ENCODE measurements at places on chromosomes 6 and 20.

- no peak for DNase-seq
Measured at GRCh38 chr6:110951008-110951407, 7.5 kb upstream of the GTF3C6 start.

- DNase-seq, result no peak
Measured at GRCh38 chr6:16832721-16833120, 71.5 kb upstream of the ATXN1 start.

DNA sequence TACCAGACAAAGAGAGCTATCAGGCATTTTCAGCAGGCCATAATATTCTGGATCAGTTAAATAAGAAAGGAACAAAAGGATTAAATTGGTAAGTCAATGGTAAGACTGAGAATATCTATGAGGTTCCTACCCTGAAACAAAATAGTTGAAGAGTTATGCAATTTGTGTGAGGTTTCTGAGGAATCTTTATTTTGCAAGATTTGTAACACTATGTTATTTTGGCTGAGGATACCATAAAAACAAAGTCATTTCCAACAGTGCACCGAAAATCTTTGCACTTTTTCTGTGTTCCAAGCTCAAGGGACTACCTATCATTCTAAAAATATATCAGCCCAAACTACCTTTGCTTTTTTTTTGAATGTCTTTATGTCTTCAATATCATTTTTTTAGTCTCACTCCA is 383.3 kb upstream of the CITED2 start:
- DNase-seq, result no peak

DNA sequence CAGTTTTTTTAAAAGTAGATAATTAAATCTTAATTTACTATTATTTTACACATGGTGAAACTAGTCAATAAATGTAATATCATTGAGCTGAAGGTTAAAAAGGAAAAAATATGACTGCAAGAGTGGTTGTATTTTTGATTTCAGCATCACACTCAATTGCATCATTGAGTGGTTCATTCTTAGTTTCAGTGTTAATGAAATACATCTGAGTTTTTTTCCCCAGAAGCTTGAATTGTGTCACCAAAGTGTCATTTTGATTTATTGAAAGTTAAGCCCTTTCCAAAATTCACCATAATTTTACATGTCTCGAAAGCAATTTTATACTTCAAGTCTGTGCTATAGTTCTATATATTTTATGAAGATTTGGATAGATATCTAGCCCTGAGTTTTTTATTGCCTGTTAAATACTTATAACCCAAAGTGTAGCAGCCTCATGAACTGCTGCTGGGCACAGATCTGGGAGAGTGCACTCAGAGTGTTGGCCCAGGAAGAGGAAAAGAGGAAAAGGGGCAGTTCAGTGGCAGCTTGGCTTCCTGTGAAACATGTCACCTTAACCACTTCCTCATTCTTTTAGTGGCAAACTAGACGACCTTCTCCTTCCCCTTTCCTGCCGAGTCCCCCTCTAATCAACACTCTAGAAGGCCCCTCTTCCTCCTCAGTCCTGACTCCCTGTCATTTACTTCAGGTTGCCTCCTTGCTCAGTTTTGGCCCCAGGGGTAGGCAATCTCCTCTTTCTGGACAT is 140.7 kb downstream of the ESR1 start:
- DNase-seq, result no peak

GRCh38 chr6:37210313-37210968 is 40.5 kb downstream of the PIM1 start:
- peak; percentile 63 for DNase-seq

DNA sequence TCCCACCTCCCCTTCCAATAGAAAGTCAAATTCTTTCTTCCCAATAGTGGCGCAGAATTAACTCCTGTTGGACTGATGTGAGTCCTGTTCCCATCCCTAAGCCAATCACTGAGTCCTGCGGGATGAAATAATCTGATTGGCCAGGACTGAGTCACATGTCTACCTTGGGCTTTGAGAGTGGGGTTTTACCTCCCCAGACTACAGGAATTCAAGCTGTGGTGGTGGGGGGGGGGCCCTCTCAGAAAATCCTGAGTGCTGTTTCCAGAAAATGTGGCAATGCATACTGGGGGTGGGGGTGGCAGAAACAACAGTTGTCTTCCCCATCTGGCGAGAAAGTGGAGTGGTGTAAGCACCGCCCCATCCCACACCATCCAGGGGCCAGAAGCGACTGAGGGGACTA is 65.7 kb downstream of the CTCFL start:
- no peak for DNase-seq

DNA sequence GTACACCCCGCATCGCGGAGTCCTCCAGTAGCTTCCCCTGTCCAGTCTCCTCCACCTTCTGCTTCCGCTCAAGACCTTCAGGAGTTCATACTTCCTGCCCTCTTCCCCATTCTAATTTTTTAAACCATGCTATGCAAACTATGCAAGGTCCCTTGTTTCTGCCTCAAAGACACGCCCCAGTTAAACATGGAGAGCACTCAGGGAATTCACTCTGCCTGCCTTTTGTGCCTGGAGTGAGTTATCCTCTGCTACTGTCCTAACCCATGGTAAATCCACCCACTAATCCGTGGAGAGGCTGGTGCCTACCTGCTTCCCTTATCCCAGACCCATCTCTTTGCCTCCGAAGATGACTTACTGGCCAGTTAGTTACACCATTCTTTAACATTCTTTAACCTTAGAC is 473.7 kb upstream of the JARID2 start:
- DNase-seq, result no peak

- DNase-seq, result no peak
Measured at GRCh38 chr6:28137505-28137981, 4.1 kb upstream of the ZKSCAN8 start.

- DNase-seq, result no peak
Measured at GRCh38 chr6:55299286-55299985, 27.8 kb upstream of the GFRAL start.

- no peak for DNase-seq
Measured at GRCh38 chr20:31449511-31450414, 9.3 kb downstream of the DEFB123 start.

DNA sequence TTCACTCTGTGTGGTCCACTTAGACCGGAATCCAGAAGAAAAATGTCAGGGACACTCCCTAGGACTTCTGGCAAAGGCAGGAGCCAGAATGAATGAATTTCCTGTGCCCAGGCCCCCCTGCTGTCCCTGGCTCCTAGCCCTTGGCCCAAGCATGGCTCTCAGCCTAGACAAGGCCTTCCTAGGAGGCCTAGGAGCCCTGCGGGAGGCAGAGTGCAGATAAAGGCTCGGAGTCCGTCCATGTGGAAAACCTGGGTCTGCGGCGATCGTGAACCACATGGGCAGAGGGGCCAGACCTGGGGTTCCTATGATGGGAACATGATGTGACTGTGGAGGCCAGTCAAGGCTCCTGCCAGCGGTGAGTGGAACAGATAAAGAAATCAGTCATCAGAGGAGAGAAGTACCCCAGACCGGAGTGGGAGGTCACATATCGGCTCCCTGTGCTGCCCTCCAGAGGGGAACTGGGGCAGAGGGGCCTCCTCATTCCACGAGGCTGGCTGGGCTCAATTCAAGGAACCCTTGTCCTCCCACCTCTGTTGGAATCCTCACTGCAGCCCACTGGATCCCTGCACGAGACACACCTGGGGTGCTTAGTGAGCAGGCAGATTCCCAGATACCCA is 5.9 kb upstream of the VSTM2L start:
- no peak for DNase-seq
